Pancreas (tissue), 10 donors: ENCODE measurements at places on chromosomes 7 and 10.

DNA sequence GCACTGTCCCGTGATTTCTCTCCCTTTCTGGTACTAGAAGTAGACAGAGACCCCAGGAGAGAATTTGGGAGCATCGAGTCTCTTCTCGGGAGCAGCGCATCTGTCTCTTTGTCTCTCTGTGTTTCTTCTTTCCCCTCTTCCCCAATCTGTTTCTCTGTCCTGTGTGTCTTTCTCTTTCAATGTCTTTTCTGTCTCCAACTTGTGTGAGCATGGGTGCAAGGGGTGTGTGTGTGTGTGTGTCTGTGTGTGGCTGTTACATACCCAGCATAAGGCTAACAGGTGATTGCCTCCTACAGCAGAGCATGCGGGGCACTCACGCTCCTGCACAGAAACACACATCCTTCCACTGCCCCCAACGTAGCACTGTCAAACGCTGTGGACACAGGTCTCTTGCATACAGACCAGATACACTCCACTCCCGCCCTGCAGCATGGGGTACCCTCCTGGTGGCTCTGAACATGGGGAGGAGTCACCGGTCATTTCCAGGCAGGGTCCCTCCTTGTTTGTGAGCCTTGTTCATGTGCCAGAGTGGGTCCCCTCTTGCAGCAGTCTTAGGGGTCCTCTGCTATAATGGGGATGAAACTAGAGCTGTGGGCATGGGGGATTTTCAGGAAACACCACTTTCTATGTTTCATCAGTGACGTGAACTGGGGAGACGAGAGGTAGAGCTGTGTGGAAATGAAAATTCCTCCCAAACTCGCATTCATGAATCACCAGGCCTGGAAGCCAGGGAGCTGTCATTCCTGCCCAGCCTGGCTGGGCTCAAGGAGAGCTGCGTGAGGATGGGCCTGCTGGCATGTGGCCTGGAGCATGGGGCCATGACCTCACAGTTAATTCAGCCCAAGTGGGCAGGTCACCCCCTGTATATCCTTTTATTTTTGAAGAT, 980 bp downstream of the ADAMTS14 start:
- no peak for DNase-seq

- no peak for DNase-seq
Observed at GRCh38 chr7:142357953-142358520, 100.2 kb upstream of the PRSS58 start.

- DNase-seq, result no peak
Observed at GRCh38 chr7:139916717-139917395, 87.8 kb downstream of the TBXAS1 start.

- no peak for DNase-seq
Observed at GRCh38 chr7:107996072-107996882, 6.7 kb downstream of the LAMB1 start.

DNA sequence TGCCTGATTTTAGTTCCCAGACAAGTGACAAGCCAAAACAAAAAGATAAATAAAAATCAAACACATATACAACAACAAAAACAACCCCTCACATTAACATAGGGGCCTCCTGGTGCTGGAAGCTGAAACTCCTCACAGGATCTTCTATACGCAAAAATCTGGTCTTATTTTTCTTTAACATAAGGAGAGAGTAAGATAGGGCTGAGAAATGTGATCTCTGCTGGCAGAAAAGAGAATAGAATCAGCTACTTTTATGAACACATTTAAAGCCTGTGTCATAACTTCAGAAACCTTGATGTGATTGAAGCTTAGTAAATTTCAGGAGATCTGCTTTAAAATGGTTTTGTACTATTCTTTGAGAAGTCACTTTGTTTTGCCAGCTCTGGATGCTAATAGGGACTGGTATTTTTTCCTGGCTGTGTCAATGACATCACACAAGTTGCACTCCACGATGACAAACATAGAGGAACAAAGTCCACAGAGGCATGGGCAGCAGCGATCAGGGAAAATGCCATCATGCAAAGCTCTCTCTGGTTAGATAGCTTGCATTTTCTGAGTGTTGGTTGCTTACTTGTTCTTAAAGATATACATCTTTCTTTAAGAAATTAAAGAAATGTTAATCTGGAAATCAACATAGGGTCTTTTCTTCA, 176.6 kb upstream of the SP4 start:
- peak; percentile 9 for DNase-seq

GRCh38 chr10:92923416-92923815, 75.1 kb downstream of the EXOC6 start:
- DNase-seq, result no peak

DNA sequence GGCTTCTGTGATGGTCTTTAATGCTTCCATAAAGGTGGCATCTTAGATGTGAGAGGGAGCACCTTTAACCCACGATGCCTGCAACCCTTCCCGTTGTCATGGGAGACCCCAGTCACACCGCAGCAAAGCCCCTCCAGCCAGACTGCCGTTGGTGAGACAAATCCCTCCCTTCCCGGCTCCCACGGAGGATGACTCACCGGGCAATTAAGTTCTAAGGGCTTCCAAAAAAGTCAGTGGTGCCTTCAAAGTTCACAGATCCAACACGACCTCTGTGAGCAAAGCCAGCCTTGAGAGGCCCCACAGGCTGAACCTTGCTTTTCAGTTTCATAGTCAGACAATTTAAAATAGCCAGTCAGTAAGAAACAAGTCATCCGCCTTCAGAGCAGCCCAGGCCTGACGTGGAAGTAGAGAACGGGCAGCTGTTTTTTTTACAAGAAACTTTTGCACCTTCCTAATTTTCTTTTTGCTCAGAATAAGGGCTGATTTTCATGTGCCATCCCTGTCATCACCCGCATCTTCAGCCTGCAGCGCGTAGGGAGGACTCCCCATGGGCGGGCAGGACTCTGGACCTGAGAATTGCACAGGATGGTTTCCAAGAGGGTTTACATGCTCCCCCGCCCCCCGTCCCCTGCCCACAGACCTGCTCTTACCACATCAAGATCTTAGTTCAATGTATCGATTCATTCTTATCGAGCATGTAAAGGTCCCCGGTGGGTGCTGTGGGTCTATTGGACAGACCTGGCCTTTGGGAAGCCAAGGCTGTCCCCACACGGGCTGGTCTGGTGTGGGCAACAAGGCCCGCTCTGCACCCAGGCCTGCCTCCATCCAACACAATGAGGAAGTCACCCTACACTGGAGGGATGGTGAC, 333.9 kb downstream of the DNAJB6 start:
- DNase-seq, result peak; percentile 10

GRCh38 chr7:14389595-14389994, 400.1 kb upstream of the ETV1 start:
- DNase-seq, result no peak

DNA sequence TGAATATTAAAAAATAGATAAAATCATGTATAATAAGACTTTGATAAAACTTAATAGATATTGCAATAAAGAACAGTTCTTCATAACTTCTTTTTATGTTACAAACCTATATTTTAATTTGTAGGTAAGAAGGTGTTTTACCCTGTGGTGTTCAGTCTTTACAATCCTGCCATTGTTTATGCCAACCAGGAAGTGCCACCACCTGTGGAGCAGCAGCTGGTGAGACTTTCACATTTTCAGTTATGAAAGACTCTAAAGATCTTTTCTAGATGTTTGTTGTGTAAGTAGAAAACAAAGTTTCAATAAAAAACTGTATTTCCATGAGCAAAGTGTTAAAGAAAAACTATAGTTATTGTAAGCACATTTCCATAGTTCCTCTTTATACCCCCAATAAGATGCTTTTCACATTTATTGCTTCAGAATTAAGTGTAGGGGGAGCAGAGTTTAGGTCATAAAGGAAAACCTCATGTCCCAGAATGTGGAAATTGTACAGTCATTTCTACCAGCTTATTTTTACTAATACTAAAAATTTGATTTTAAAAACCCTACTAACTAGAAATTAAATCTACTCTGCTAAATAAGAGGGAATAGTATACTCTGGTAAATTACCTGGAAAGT, 28.7 kb downstream of the CSGALNACT2 start:
- DNase-seq, result no peak

DNA sequence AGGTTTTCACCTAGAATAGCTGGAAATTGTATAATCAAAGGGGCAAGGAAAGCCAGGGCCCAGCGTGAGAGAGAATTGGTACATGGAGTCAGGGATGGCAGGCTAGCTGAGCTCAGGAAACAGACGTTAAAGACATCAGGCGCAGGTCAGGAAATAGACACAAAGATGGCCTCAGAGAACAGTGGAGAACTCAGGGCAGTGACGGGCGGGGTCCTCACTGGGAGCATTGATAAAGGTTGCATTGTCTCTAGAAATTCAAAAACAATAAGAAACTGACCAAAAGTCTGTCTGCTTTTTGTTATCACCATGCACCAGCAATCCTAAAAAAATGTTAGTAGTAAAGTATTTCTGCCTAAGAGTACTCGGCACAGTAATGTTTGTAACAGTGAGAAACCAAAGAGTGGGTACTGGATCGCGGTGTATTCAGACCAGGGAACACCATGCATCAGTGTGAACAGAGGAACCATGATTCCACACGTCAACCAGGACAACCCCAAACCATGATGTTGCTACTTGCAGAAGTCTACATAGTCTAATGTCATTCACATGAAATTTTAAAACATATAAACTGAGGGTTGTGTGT, 81.9 kb upstream of the AUTS2 start:
- no peak for DNase-seq

DNA sequence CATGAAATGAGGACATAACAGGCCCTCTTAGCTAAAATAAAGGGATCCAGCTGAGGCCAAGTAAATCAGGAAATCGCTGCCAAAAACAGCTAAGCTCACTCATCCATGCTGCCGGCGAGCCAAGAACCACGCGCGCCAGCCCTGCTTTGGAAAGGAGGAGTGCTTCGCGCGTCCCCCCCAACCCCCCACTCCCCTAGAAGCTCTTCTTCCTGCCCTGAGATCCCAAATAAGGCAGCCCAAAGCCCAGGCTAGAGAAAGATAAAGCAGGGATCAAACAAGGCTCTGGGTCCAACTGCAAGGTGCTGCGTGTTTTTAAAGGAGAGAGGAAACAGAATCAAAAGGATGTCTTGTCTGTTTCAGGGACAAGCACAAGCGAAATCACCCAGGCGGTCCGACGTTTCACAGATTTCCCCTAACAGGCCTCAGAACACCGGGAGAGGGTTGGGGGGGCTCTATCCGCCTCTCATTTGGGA, 168.3 kb upstream of the AUTS2 start:
- DNase-seq, result no peak

- no peak for DNase-seq
Observed at GRCh38 chr10:101818872-101819633, 809 bp upstream of the OGA start.

- DNase-seq, result no peak
Observed at GRCh38 chr10:103193820-103194529, 903 bp upstream of the NT5C2 start.

GRCh38 chr10:20993389-20993788, 96.3 kb upstream of the NEBL start:
- DNase-seq, result no peak

DNA sequence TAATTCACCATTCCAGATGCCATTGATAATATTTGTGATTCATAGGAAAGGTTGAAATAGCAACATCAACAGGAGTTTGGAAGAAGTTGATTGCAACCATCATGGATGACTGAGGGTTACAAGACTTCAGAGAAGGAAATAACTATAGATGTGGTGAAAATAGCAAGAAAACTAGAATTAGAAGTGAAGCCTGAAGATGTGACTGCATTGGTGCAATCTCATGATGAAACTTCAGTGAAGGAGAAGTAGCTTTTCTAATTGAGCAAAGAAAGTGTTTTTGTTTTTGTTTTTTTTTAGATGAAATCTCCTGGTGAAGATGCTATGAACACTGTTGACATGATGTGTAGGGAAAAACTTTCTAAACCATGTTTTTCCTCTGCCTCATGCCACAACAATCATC, 18.7 kb upstream of the CD36 start:
- DNase-seq, result no peak

GRCh38 chr10:120474956-120475355, 17.9 kb downstream of the PLPP4 start:
- DNase-seq, result no peak

DNA sequence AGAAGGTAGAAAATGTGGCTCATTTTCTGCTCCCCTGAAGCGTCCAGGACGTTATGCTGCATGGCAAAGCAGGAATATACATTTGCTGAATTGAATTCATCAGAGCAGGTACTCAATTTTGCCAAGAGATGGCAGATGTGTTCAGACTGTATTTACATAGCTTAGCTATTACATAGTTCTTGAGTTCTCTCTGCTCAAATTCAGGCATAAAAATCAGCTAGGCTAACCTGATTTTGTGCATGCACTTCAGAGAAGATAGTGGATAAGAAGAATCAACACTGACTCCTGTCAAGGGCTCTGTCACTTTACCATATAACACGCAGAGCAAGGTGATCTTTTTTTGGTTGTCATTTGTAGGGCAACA, 209.2 kb upstream of the FAM3C start:
- no peak for DNase-seq

DNA sequence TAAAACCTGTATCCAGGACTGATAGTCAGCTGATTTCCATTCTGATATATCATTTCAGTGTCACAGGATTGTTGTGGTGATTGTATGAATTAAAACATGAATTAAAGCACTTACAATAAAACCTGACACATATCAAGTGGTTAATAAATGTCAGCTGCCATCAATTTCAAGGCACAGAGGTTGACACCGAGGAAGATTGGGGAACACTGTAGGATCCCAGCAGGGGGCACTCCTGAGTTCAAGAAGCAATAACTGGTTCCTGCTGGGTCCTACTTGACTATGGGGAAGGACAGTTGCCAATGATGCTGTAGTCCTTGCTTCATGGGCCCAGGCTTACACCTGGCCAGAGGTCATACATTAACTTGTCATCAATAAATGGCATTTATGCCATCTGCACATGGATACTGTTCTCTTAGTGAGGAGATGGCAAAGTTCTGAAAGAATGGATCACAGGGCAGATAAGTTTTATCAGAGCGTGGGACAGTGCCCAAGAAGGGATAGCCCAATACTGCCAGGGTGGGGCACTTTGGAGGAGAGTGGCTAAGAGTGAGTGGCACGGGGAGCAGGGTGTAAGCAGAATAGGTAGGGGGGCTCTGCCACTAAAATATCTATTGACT, 24.1 kb downstream of the FZD1 start:
- peak; percentile 27 for DNase-seq

DNA sequence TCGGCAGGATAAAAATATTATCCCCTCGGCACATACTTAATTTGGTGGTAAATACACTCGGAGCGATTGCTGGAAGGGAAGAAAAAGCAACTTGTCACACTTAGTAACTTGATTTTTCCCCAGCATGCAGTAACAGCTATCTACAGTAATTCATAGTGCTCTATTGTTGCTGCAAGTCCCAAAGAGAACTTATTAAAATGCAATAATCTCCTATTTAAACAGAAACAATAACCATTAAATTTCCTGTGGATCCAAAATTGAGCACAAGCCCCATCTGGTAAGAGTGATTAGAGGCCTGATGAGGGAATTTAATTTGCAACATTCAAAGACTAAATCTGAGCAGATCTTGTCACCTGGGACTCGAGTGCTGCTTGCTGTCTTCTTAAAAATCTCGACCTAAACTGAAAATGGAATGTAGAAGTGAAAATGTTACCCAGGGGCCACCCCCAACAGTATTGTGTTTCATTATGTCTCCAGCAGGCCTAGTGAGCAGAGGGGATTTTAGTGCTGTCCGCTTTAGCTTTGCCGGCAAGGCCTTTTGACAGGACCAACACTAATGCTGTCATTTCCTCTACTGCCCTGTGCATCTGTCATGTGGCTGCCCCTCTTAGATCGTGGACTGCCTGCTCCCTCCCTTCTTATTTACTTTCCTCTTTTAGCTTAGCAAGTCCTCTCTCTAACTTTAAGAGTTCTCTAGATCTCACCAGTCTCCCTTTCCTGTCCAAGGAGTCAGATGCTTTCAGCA, 639.7 kb downstream of the AUTS2 start:
- no peak for DNase-seq
